ENCODE measurements at places on chromosomes 16 and 17.

DNA sequence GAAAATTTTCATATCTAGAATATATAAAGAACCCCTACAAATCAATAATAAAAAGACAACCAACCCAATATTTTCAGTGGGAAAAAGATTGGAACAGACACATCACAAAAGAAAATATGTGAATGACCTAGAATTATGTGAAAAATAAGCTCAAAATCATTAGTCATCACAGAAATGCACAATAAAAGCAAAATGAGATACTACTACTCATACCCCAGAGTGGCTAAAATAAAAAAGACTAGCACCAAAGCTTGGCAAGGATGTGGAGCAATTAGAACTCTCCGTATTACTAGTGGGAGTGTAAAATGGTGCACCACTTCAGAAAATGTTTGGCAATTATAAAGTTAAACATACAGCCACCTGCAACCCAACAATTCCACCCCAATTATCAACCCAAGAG lies 48.0 kb upstream of the CDH5 start:
- DNase-seq, result no peak

- no peak for DNase-seq
Measured at GRCh38 chr16:8062677-8063076, 527.6 kb downstream of the TMEM114 start.

- DNase-seq, result no peak
Measured at GRCh38 chr17:31568539-31568938, 177.1 kb downstream of the RAB11FIP4 start.

DNA sequence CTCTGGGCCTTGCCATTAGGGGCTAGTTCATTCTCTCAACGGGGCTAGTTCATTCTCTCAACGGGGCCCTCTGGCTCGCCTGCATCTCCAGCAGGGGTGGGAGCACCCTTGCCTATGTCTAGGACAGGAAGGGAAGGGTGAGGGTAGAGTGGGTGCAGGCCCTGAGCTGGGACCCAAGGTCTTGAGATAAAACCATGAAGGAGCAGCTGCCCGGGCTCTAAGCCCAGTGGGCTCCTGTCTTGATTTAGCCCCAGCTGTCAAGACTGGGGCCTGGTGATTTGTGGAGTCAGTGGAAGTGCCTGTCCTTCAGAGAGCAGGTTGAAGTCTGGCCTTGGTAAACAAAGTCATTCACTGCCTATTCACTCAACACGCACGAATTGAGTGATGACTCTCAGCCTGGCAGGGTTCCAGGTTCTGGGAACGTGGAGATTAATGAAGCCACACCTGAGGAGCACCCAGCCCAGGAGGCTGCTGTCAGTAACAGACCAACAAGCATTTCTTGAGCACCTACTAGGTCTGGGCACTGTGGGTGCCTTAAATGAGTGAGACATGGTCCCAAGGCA lies 35.4 kb downstream of the WNT3 start:
- DNase-seq, result no peak

GRCh38 chr17:20234276-20234675 lies 225.1 kb downstream of the SPECC1 start:
- DNase-seq, result peak; percentile 76

DNA sequence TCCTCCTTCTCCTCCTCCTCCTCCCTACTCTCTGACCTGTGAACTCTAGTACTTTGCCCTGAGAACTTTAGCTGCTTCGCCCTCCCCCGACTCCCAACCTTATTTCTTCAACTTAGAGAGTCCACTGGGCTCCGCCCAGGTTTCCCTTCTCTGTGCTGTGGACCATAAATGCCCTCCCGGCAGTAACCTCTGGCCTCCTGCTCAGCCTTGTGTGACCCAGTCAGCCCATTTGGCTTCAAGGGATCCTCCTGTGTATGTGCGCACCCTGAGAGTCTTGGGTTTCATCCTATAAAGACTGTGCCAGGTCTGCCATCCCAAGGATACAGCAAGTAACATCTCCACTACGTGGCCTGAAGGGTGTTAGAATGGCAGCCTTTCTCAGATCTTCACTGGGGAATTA lies 275.6 kb upstream of the C16orf82 start:
- no peak for DNase-seq

DNA sequence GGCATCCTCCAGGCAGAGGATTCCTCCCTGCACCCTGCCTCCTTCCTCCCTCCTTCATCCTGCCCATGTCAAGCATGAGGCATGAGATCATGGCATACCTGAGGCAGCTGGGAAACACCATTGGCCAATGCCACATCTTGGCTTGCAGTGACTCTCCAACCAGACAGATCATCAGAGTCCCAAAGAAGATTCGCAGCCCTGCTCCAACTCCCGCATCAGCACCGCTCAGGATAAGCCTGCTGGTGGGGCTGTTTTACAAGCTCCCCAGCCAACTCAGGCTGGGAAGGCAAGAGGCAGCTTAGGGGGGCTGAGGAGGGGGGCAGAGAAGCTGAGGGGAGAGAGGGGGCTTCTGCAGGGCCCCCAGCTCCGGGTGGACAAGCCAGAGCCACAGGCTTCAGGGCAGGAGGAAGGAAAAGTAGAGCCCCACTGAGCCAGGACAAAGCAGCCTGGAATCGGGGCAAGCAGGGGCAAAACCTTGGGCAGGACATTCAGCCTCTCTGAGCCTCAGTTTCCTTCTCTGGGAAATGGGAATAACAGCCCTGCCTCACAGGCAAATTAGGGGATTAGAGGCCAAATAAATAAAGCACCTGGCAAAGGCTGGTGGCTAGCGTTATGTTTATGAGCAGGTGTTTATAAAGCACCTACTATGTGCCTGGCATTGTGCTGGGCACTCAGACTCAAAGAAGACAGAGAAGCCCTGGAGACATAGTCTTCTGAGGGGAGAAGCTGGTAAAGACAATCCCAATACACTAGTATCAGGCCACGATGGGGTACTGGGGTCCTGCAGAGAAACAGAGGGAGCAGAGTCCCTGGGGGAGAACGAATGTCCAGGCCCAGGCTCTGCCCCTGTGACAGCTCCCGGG lies 88.1 kb downstream of the GOSR1 start:
- no peak for DNase-seq

DNA sequence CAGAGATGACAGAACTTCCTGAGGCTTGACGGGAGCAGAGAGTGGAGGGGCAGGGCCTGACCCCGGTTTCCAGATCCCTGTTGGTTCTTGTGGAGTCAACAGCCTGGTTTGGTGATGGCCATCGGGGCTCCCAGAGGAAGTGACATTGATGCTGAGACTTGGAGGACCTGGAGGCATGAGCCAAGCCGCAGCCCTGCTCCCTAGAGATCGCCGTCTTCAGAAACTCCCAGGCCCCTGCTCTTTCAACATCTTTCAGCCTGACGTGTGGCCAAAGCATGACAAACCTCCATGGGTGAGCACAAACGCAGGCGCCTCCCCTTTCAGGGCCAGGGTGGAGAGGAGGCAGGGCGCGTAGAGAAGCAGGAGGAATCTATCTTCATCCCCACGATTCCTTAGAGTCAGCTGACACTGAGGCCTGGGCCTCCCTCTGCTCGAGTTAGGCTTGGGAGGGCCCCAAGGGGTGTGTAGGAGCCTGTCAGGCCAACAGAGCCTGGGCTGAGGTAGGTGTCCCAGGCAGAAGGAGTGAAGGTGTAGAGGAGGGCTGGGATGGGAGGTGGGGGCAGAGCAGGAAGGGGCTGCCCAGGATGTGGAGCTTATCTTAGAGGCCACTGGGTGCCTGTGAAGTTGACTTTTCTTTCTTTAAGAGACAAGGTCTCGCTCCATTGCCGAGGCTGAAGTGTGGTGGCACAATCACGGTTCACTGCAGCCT lies 56.1 kb upstream of the MED9 start:
- DNase-seq, result no peak

DNA sequence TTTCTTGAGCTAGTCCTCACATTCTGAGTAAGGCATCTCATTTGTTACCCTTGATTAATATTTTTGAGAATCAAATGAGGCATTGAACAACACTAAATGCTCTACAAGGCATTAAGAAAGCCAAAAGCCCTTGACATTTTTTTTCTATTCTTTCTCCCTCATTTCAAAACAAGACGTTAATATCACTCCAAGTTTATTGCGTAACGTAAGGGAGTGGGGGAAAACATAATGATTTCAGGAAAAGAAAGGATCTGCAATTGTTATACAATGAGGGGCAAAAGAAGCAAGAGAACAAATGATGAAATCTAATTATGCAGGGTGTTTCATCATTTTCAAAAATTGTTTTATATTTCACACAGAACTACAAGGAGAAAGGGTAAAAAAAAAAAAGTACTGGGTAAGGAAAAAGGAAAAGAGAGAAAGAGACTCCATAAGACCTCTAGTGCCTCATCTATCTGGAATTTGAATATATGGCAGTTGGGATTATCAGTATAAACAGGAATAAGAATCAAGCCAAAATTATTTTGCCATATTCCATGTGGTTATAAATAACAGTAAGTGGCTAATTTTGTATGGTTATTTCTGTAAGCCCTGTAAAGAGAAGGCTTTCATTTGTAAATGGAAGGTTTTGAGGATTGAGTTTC lies 163.0 kb downstream of the ABCA8 start:
- no peak for DNase-seq

DNA sequence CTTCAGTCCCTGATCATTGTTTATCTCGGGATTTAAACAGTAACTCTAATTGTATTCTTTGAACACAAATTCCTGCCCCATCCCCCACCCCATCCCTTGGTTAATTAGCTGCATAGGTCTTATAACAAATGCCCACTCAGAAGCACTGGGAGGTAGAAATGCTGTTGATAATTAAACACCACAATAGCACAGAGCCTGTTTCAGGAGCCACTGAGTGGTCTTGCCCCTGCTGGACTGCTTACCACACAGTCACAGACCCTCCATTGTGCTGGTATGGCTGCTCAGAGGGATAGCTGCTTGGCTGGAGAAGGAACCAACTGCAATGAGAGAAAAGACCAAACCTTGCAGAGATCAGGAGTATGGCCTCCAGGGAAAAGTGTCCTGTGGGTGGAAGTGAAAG lies 214.1 kb downstream of the ANKFN1 start:
- no peak for DNase-seq

- no peak for DNase-seq
Measured at GRCh38 chr17:77768248-77768852, 190.2 kb upstream of the TNRC6C start.

DNA sequence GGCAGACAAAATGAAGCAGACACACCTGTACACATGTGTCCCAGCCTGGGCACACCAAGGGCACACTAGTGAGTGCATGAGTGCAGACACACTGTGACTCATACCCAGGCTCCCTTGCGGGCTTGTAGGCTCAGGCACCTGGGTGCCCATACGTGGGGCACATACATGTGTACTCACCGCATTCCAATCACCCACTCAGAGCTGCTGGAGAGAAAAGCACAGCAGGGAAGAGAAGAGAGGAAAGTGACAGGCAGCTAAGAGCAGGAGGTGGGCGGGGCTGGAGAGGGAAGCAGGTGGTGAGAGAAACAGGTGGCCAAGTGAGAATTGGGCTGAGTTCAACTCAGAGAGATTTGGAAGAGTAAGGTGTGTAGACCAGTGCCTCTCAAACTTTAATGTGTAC lies 54.0 kb downstream of the TMEM132E start:
- DNase-seq, result no peak

DNA sequence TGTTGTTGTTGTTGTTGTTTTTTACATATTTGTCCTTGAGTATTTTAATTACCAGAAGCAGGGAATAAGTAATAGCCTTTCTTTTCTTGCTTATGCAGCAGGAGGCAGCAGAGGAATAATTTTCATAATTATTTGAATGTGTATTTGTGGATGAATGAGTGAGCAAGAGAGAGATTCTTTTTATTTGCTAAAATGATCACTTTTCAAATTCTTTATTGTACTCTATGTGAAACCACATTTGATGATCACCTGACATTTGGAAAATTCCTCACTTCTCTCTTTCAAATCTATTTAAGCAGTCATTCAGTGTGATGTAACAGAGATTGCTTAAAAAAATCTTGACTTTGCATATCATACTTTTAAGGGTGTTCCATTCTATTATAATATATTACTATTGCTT lies 223.6 kb downstream of the BCAS3 start:
- DNase-seq, result no peak

- DNase-seq, result no peak
Measured at GRCh38 chr16:10182222-10183053, at the start of gene GRIN2A. Gene GRIN2A (minus strand): TSS chr16:10182428. CDS start chr16:10180411, 2,017 bp downstream.

GRCh38 chr17:2064980-2065785 lies 10.3 kb downstream of the HIC1 start:
- DNase-seq, result peak; percentile 84

- DNase-seq, result no peak
Measured at GRCh38 chr17:60817192-60817591, 139.5 kb downstream of the BCAS3 start.

- no peak for DNase-seq
Measured at GRCh38 chr16:86120201-86121192, 221.5 kb downstream of the IRF8 start.

DNA sequence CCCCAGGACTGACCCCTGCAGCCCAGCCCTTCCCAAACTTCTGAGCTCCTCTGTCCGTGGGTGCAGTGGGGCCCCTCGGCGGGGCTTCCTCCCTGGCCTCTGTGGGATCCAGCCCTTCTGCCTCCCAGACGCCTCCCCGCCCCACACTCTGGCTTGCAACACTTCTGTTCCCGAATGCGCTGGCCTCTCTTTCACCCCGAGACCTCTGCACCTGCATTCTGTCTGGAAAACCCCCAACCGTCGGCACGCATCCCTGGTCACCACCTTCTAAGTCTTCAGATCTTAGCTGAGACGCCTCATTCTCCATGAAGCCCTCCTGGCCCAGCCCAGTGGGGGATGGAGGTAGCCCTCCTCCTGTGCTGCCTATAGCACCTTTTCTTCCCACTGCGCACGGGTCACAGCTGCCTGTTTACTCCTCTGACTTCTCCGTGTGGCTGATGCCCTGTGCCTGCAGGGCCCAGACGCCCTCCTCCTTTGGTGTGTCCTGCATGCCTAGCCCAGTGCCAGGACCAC lies 26.4 kb downstream of the TMEM235 start:
- peak; percentile 71 for DNase-seq

DNA sequence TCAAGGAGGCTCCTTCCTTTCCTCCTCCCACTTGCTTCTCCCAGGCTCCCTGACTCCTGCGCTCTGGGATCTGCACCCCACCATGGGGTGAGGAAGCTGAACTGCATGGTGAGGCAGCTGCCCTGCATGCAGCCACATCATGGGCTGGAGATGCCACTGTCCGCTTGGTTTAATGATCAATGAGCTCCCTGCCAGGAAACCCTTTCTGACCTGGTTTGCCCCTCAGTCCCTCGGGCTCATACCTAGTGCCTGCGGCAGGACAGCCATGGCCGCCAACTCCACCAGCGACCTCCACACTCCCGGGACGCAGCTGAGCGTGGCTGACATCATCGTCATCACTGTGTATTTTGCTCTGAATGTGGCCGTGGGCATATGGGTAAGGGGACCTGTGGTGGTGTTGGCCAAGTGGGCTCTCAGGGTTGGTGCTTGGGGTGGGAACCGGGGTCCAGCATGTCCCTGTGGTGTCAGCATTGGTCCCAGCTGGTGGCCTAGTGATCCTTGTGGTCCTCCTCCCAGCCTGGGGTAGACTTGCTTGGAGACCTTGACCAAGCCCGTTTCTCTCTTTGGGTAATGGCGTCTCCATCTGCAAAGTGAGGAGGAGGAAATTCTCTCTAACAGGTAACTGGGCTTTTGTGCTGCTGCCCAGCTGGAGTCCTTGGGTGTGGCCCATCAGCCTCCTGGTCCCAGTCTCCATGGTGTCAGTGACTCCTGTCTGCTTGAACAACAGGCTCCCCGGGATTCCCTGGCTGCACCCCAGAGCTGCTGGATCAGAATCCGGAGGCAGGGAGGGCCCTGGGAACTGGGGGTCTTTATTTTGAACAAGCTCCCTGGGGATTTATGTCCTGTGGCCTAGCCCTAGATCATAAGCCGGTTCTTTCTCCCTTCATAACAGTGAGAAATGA lies at the start of gene SLC5A10:
SLC5A10 (plus strand) TSS at position 225 of the 902 bp plus-strand sequence; CDS start at position 266, 41 bp downstream.
- no peak for DNase-seq
